ENCODE measurements at places on chromosomes 12 and 14.

DNA sequence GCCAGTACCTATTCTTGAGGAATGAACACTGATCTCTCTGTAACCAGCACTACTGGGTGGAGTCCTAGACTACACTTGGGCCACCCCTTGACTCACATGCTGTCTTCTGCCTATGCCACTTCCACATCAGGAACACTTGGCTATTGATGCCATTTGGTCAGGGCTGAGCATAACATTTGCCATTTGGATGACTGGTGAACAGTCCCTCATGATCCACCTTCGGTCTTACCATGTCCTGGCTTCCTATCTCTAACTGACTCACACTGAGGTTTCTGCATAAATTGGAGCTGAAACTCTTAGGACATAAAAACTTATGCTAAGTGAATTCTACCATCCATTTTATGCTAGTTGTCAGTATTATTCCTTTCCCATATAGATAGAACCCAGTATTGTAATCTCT, 91.7 kb upstream of the PELI2 start:
- no peak for DNase-seq

DNA sequence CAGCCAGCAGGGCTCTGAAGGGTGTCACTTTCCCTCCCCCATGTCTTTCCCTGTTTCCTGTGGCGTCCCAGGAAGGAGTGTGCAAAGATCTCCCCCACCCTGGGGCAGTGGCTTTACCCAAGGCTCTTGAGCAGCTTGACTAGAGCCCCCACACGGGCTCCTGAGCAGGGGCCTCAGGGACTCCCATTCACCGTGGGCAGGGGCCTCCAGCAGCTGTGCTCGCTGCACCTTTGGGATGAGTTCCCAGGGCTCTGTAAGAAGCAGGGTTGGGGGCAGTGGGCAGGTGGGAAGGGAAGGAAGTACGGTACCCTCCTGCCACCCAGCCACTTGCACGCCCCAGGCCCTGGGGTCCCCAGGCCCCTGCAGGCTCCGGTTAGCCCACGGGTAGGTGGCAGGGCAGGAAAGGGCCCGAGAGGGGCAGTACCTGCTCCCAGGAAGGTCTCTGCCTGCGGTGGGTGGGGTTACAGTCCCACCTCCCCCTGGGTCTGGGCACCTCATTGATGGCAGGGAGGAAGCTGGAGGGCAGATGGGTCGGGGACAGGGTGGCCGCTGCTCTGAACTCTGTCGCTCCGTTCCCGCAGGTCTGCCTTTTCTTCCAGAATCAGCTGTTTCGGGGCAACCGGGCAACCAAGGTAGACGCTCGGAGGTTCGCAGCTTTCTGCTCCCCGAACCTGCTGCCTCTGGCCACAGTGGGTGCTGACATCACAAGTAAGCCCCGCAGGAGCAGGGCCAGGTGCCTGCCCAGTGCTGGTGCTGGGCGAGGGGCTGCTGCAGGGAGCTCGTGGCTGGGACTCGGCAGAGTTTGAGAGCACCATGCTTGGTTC, 13.0 kb downstream of the ASPG start:
- DNase-seq: no peak

DNA sequence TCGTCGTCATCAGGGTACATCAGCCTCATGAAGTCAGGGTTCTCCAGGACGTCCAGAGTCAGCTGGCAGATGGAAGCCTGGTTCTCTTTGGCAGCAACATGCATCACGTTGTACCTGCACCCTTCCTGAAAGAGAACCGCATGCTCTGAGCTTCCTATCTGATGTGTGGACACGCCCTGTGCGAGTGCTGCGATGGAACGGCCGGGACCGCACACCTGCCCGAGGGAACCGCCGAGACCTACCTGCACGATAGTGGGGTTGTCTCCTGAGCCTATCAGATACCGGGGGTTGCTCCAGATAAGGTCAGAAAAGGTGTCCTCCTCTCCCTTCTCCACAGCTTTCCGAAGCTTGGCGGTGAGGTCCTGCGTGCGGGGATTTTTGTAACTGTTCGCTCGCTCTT, 13.7 kb downstream of the ANKLE2 start:
- DNase-seq: no peak

- DNase-seq: no peak
Measured at GRCh38 chr14:104803280-104803911, 2.5 kb downstream of the ZBTB42 start.

DNA sequence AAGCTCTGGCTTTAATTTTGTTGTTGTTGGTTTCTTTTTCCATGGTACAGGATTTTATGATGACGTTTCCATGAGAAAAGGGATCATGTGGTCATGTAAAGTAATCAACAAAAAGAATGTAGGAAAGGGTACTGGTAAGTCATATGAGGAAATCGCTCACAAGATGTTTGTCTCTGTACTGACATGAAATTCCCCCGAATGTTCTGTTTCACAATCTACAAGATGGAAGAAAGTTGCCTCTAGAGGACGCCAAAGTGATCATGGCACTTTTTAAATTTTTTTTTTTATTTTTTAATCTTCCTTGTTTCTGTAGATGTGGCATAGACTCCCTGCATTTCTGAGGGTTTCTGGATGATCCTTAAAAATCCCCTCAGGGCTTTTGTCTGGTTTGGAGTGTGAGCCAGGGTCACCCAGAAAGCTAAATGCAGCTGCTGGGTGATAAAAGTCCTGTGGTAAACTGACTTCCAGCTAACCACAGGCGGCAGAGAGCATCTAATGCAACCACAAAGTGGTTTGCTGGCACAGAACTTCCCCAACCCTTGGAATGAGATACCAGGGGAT, 393.5 kb downstream of the CCDC91 start:
- DNase-seq: no peak
